ENCODE measurements at places on chromosomes 1 and 21.

DNA sequence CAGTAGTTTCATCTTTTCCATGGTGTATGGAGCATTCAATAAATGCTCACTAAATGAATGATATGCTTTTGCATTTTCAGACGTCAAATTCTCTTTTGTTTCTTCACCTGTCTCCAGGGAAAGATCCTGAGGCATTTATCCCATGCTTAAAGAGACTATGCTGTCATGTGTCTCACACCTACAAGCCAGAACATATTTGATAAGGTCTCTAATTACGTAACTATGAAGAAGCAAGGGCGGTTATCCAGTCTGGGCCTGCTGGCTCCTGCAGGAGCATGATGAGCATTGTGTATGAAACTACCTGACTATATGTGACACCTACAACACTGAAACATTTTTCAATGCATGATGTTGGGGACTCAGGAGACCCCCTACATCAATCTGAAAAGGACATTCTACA lies 51.8 kb downstream of the FBXO42 start:
- no peak for DNase-seq

DNA sequence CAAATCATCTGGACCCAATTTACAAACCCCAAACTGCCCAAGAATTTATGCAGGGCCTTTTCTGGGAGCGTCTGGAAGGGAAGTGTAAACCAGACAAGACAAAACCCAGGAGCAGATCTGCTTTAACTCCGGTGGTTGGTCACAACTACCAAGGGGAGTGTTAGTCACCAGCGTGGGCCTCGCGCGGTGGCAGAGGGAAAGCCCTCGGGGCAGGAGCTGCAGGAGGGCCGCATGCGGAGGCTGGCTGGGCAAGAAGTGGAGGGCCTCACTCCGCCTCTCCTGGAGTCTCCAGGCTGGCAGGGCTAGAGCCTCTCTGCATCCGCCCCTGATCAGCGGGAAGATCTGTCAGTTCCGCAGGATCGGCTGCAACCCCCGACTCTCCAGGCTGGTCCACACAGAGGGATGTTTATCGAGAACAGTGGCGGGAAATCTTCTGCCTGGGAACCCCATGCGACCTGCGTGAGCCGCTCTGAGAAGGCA lies 2.0 kb downstream of the COL24A1 start:
- DNase-seq, result no peak

DNA sequence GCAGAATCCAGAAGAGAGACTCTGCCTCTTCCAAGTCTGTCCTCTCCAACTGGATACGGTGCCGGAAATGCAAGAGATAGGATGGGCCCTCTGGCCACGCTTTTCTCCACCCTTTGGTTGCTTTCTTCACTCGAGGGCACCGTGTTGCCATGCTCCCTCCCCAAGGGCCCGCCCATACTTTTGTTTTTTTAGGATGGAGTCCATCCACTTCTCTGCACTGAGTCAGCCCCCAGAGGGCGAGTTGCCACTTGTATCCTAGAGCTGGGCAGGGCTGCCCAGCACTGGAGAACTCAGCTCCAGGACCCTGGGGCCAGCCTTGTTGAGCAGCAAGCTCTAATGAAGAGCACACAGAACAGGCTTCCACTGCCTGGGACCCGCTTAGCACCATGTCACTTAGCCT lies 25.5 kb downstream of the IFNGR2 start:
- no peak for DNase-seq

- DNase-seq, result no peak
These were observed 70.9 kb downstream of the RRAGC start for GRCh38 chr1:38788341-38789336.

DNA sequence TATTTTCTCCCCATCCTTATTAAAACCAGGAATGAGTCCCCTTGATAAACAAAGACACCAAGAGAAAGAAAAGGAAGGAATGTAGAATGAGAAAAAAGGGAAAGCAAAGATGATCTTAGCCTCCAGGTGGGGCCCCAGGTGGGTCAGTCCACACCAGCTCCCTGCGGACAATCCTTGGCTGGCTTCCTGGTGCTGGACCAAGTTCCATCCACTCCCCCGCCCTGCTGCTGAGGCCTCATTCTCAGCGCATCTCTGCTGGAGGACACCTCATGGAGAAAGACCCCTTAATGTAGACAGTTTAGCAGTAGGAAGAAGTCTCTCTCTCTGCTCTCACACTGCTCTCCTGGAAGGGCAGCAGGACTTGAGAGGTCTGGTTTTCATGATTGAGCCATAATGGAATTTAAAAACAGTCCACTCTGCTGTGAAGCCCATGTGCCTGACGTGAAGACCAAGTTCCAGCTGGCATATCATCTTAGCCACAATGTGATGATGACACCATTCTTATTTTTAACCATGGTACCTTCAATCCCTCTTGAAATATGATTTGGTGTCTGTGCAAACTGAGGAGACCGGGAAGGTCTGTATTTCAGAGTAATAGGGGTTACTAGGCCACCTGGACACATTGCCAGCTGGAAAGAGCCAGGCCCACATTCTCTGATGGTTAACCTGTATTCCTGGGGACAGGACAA lies 83.1 kb downstream of the WLS start:
- DNase-seq, result peak; percentile 53

- peak; percentile 57 for DNase-seq
These were observed 39.5 kb upstream of the CASZ1 start for GRCh38 chr1:10835822-10836421.

DNA sequence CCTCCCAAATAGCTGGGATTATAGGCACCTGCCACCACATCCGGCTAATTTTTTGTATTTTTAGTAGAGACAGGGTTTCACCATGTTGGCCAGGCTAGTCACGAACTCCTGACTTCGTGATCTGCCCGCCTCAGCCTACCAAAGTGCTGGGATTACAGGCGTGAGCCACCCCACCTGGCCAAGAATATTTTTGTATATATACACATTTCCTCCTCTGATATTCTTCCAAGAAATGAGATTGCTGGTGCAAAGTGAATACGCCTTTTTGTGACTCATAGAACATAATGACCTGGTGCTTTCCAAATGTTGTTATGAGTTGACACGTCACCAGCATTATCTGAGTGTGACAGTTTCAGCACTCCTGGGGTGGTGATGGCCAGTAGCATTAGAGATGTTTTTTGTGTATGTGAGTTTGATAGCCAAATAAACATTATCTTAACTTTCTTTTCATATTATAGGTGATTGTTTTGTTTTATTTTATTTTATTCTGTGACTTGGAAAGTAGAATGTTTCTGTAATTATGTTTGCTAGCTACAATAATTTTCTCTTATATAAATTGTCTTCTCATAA lies 54.9 kb downstream of the KCNK1 start:
- DNase-seq, result no peak

DNA sequence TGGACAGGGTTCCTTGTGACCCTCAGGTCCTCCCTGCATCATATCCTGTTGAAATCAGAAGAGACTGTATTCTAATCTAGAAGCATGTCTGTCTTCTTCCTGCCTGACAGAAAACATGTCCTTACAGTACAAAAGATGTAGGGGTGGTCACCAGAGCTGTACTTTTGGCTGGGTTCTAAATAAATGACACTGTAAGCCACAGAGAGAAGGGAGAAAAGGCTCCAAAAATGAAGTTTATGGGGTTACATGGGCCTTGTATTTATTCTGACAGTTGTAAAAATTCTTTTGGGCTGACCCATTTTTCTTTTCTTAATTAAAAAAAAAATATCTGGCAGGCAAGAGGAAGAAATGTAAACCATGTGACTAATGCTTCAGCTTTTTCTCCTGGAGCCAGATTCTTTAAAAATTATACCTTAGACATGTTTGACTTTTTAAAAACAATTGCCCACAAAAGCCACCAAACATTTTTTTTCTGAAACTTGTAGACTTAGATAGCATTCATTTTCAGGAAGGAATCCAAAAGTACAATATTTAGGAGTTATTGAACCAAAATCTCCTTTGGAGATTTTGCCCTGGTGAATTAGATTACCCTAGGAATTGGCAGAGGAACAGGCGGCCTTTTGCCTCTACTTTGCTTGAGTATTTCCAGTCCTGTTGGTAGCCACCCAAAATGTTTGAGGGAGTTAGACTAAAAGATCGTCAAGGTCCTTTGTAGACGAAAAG lies 17.1 kb downstream of the RGL1 start:
- DNase-seq, result no peak

DNA sequence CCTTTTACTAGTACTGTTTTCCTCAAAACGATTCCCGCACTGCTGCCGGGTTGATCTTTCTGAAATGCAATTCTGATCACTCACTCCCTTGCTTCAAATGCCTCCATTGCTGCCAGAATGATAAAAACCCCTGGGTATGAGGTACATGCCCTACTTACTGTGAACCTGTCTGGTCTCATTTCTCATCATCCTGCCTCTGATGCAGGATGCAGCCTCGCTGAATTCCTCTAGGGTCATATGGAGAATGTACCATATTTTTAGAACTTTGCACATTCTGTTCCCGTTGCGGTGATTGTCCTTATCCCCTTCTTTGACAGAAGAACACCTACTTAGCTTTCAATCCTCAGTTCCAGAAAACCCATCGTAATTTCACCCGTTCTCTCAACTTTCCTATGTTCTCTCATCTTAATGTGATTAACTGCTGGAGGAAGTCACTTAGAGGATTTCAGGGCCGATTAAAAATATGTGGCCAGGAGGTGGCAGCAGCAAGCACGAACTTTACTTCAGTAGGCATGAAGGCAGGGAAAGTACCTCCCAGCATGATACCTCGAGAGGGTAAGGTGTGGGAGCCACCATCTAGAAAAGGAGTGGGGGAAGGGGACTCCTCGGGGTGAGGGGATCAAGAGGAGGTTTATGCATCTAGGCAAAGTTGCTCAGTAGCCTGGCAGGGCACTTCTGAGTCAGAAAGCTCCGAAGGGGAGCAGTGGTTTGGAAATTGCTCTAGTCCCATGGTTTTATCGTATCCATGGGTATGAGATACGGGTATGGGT lies 361.5 kb upstream of the ZP4 start:
- DNase-seq, result peak; percentile 51

GRCh38 chr1:203600782-203601513 lies 25.7 kb upstream of the ATP2B4 start:
- no peak for DNase-seq

GRCh38 chr1:236023926-236024565 lies 40.8 kb downstream of the NID1 start:
- DNase-seq, result no peak

DNA sequence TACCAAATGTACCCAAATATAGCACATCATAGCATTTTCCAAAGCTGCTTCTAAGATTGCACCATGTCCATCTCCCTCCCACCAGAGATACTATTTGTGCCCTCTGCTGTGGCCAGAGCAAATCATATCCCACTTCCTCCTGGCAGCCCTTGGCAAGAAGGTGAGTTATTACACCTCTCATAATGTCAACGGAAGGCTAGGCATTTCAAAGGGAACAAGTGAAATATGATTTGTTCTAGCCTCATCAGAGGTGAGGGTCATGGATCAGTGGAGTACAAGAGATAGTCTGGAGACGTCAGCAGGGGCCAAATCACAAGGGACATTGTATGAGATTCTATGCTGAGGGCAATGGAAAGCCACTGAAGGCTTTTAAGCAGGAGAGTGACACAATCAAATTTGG lies 90.2 kb upstream of the BCAR3 start:
- DNase-seq, result no peak

- no peak for DNase-seq
These were observed 7.9 kb downstream of the AGRN start for GRCh38 chr1:1027791-1028190.
